ENCODE measurements at places on chromosomes 1 and 21.

DNA sequence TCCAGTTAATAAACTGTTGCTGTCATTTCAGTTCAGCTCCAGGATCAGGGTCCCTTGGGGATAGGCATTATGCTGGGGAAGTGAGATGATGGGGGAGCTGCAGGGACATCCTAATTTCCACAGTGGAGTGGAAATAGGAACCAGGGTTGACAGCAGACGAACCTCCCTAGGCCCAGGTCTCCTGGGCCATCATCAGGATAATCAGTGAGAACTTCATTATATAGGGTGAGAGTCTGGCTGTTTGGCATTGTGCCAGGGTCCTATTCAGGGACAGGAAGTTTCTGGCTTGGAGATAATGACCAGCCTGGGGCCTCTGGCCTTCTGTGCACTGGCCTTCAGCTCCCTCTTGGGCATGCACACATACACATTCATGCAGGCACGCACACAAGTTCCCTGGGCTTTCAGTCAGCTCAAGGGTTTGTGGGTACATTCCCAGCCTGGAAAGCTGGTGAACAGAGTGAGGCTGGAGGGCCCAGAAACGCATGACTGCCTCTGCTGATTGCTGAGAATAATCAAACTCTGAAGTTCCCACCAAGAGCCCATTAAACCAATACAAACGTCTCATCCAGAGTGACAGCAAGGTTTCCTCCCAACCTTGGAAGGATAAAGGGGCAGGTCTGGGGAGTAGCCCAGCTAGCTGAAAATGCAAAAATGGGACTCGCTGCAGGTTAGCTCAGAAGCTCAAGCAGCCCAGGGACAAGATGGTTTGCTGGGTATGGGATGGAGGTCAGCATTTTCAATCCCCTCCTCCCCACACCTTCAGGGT, 13.9 kb upstream of the LRIG2 start:
- no peak for DNase-seq

DNA sequence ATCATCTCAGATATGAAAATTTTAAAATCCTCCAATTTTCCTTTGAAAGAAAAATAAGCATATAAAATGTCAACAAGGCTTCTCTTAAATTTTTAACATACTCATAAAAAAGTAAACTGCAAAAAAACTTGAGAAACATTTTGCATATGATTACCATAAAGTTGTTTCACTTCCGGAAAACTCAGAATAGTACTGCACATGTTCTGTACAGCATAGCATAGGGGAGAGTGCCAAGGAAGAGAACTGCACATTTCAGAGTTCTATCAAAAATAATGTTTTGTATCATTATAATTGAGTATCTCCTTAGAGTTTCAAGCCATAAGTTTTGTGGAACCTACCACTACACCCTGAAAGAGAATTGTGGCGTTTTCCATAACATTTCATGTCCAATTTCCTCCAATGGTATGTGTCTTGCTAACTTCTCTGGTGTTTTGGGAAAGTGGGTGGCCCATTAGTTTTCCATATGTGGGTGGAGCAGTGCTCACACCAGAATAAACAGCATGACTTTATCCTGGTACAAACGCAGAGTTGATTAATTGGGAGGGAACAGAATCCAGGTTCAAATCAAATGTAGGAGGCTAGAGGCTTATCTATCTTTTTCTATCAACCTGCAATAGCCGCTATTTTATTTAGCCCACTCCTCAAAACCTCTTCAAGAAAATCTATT, 430.9 kb downstream of the LMO4 start:
- DNase-seq: no peak

- no peak for DNase-seq
Observed at GRCh38 chr1:103125219-103125618, 16.9 kb upstream of the COL11A1 start.

- DNase-seq: no peak
Observed at GRCh38 chr1:88741413-88741812, 57.3 kb downstream of the PKN2 start.

DNA sequence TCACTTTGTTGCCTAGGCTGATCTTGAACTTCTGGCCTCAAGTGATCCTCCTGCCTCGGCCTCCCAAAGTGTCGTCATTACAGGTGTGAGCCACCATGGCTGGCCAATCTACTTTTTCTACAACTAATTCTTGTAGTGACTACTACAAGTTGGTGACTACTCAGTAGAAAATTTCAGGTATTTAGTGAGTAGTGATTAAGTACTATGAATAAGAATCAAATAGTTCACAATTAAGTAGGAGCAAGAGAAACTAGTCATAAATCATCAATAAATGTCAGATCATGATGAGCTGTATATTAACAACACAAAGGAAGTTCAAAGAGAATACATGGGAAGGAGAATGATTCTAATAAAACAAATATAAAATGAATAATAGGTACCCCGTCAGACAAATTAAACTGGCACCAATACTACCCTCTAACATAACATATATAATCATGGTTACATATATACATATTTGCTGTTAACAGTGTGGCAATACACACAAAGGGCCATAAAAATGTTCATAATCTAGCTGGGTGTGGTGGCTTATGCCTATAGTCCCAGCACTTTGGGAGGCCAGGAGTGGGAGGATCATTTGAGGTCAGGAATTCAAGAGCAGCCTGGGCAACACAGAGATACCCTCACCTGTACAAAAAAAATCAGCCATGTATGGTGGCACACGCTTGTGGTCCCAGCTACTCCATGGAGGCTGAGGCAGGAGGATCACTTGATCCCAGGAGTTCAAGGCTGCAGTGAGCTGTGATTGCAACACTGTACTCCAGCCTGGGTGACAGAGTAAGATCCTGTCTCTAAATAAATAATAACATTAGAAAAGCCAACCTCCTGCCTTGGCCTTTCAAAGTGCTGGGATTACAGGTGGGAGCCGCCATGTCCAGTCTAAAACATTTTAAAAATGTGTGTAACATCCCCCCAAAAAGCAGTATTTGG, 19.1 kb downstream of the YY1AP1 start:
- no peak for DNase-seq

DNA sequence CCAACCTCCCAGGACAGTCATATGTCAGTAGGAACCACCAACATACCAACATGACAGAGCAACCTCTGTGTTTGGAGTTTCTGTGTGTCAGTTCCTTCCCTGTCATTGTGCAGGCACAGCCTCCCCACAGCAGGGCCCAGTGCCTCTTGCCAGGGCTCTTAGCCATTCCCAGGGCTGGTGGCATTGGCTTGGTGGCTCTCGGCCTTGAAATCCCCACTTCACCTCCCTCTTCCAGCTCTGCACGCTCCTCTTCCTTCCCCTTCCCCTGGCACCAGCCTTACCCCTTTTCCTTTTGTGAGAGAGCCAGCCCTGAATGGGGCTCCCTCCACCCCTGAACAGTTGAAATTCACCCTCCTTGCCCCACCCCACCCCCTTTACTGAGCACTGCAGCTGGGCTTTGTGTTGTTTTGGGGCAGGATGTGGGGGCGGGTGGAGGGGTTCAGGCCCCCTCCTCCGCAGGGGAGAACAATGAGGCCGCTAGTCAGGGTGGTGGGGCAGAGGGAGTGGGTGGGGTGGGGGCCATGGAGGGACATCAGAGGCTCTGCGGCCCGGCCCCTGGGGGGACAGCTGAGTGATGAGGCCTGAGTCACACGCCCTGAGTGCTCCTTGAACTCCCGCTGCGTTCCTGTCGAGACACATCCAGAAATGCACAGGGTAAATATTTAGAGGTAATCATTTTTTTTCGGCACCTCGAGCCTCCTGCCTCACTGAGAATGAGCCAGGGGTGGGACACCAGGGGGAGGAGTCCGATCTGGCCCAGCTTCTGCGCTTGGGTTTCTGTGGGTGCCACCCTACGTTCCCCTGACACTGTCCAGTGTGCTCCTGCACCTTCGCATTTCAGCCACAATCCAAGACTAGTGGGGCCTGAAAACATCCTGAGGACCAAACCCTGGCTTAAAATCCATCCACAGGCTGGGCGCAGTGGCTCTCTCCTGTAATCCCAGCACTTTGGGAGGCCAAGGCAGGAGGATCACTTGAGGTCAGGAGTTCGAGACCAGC, 28.6 kb downstream of the LGR6 start:
- peak; percentile 86 for DNase-seq

DNA sequence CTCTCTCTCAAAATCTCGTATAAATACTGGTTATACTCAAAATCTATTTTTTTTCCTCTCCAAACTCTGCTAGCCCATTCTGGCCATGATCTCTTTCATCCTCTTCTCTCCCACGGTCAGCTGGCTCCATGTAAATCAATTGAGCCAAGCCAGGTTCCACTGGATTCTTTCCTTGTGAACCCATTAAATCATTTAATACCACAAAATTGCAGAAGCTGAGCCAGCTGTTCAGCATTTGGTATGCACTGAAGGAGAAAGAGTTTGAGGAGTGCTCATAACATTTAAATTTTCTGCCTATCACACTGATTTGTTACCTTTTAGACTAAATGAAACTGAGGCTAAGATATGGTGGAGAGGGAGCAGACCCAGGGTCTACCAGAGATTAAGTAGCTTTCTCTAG, 29.1 kb upstream of the TADA1 start:
- DNase-seq: no peak

DNA sequence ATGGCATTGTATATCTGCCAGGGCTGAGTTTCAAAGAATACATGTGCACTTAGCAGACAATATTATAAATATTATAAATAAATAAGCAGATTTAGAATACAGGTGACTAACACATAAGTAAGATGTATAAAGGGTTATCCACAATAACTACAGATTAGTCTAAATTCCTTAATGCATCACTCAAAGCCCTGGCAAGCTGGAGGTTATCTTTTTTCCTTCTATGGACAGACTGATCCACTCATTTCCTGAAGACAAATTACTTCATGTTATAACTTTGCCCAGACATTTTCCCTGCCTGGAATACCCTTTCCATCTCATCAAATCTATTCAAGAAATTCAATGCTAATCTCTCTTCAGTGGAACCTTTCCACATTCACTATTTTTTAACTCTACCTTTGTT, 38.8 kb downstream of the LUZP1 start:
- DNase-seq: no peak

DNA sequence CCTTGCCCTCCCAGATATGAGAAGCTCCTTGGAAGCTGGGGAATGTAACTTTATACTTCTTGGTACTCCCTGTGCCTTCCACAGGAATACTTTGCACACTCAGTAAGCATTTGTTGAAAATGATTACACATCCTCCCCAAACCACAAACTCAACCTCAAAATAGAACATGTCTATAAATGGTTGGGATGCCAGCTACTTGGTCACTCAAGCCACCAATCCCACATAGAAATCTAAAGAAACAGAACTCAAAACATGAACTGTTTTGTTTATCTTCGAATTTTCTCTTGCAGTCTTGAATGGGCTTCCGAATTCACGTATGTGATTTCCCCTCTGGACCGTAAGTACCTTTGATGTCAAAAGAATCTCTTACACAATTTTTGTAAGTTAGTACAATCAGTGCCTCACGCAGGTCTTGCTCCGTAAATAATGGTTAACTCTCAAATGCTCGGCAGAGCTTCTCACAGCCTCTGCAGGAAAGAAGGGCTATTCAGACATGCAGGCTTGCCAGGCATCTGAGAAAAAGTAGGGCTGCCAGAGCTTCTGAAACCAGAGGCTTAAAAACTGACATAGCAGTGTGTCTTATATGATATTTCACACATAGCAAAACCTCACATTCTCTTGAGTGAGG, 26.9 kb downstream of the SORT1 start:
- no peak for DNase-seq

DNA sequence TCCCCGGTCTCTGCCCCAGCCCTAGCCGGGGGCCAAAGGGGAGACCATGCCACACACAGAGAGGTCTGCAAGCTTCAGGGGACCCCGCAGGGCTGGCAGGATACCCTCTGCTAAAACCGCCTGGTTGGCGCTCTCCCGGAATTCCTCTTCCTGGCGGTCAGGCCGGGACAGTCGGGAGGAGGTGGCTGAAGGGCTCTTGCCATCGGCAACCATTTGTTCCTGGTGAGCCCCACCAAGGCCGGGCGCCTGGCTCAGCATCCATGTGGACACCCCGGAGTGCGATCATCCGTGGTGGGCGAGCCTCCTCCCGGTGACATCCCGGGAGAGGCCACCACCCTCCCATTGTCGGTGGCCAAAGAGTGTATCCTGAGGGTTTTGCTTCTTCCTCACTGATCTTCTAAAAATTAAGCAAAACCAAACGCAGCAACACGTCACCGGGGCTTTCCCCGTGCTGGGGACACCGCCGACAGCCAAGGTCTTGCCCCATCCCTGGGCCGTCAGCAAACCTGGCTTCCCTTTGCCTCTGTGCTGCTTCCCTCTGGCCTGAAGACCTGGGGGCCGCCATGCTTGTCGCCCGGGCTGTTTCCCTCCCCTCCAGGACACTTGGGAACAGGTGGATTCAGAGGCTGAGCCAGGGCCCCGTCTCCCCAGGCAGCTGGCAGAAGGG, 59.1 kb upstream of the TTC34 start:
- no peak for DNase-seq

GRCh38 chr1:29323636-29324035, 87.3 kb downstream of the PTPRU start:
- no peak for DNase-seq

- no peak for DNase-seq
Observed at GRCh38 chr1:212867192-212867591, 9.1 kb downstream of the FLVCR1 start.

DNA sequence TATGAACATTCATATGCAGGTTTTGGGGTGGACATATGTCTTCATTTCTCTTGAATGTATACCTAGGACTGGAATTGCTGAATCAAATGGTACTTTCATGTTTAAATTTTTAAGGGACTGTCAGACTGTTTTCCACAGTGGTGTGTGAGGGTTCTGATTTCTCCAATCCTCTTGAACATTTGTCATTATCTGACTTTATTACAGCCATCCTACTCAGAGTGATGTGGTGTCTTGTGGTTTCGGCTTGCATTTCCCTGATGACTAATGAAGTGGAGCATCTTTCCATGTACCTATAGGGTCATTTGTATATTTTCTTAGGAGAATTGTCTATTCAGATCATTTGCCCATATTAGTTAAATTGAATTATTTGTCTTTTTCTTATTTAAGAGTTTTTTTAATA, 35.4 kb upstream of the ZNF281 start:
- DNase-seq: no peak

DNA sequence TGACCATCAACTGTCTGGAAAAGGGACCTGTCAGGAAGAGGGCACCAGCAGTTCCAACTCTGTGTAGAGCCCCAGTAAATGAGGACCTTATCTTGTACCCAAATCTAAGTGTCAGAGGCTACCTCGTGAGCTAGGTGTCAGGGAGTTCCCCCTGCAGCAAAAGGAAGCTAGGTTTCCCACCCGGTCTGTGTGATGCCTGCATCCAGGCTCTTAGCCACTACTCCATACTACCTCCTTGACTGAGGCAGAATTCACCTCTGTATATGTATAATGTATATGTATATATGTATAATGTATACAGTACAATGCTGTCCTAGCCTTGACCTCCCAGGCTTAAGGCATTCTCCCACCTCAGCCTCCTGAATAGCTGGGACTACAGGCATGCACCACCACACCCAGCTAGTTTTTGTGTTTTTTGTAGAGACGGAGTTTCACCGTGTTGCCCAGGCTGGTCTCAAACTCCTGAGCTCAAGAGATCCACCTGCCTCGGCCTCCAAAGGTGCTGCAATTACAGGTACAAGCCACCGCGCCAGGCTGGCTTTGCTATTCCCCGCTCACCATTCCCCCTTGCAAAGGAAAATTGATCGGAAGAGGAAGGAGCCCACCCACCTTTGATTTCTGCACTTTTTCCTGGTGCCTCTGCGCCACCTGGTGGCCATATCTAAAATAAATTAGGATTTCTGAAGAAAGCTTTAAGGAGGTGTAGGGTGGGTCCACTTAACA, 15.7 kb upstream of the LUZP1 start:
- DNase-seq: no peak

- no peak for DNase-seq
Observed at GRCh38 chr21:26532208-26532607, 40.9 kb downstream of the CYYR1 start.

- DNase-seq: peak; percentile 88
Observed at GRCh38 chr1:201310986-201311355, 27.7 kb downstream of the PKP1 start.

All from RWPE2 (cell line).